ENCODE measurements at places on chromosomes 2 and 18. TPM values are rescaled to one million over a fixed set of nuclear protein-coding genes. Genes with fewer than 3 reads are reported as not detected.

The LRP1B gene
- 0.08 TPM for polyA plus RNA-seq

The INHBB gene
- 6.9 TPM for polyA plus RNA-seq

The RPRD1A gene
- polyA plus RNA-seq: 32.6 TPM

The GPR55 gene
- 0.05 TPM for polyA plus RNA-seq

The CROCC2 gene
- 0.18 TPM for polyA plus RNA-seq

The TMEM200C gene
- polyA plus RNA-seq: 0.22 TPM

The ALKAL2 gene
- 57.6 TPM for polyA plus RNA-seq

The ZNF385B gene
- 20.9 TPM for polyA plus RNA-seq

The IL36G gene
- not detected for polyA plus RNA-seq

The DYSF gene
- polyA plus RNA-seq: 12.3 TPM

The BMP10 gene
- not detected for polyA plus RNA-seq

The RAPGEF4 gene
- 24.6 TPM for polyA plus RNA-seq

The KLHL14 gene
- 1.3 TPM for polyA plus RNA-seq

The DCDC2C gene
- 0.42 TPM for polyA plus RNA-seq

The ZNF532 gene
- polyA plus RNA-seq: 73.4 TPM

The IER3IP1 gene
- polyA plus RNA-seq: 12.1 TPM

The SOX11 gene
- polyA plus RNA-seq: 0.01 TPM

Measured in ovary (tissue), 10 donors.